Right kidney (tissue), 9 donors: ENCODE measurements at places on chromosomes 13 and 19.

DNA sequence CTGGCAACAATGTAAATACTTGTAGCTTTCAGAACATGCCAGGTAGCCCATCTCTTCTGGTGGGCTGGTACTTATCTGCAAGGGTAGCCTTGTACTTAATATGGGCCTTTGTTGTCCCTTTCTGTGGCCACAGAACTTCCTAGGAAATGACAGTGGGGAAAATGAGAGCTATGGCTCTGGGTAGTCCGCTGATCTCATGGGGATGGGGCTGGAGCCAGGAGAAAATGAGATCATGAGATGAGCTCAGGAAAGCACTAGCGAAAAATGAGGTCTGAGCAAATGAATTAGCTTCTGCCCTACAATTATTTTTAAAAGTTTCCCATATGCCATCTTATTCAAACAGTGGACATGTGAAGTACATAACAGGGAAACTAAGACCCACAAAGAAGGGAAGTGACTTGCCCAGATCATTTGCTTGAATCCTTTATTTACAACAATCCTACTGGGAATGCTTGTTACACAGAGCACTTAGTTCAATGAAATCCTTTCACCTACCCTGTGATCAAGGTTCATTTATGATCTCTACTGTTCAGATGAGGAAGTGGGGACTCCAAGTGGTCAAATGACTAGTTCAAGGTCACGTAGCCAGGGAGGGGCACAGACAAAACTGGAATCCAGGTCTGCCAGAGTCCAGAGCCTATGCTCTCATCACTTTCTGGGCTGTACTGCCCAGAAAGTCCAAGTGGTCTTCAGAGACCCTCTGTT is 87.1 kb downstream of the PTPRS start:
- DNase-seq: no peak

DNA sequence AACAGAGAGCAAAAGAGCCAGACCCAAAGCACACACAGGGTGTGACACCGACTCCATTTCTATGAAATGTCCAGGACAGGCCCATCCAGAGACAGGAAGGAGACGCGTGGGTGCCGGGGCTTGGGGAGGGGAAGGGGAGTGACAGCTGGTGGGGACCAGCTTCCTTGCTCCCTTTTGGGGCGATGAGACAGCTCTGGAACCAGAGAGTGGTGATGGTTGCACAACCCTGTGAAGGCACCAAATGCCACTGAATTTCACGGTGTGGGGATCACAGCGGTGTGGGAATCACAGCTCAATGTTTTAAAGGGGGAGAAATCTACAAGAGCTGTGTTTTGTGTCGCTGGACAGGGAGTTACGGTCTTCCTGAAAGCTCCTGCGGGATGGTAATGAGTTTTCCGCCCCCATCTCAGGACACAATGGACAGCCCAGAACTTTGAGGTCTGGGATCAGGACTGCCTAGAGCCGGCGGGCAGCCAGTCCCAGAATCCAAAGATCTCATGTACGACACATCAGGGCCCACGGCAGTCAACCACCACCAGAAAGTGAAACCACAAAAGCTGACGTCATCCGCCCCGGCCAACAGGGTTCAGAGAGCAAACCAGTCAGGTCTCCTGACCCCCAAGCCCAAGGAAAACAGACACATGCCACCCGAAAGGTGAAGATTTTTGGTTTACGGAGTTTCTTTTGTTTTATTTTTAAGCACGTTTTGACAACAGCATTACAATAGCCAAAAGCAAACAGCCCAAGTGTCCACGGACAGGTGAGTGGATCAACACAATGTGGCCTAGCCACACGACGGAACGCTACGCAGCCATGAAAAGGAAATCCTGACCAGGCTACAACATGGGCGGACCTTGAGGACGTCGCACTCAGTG is 7.3 kb downstream of the SGTA start:
- no peak for DNase-seq

DNA sequence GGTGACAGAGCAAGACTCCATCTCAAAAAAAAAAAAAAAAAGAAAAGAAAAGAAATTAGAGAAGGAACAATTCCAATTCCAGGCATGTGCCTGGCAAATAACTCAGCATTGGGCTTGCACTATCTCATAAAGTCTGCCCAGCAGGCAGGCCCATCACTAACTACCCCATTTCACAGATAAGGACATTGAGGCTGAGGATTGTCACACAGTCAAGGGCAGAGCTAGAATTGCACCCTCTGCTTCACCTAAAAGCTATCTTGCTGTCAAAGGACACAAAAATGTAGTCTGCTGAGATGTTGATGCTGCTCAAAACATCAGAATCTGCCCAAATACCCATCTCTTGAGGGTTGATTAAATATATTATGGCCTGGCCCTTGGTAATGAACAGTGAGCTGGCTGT is 20.7 kb upstream of the COLGALT1 start:
- DNase-seq: no peak

DNA sequence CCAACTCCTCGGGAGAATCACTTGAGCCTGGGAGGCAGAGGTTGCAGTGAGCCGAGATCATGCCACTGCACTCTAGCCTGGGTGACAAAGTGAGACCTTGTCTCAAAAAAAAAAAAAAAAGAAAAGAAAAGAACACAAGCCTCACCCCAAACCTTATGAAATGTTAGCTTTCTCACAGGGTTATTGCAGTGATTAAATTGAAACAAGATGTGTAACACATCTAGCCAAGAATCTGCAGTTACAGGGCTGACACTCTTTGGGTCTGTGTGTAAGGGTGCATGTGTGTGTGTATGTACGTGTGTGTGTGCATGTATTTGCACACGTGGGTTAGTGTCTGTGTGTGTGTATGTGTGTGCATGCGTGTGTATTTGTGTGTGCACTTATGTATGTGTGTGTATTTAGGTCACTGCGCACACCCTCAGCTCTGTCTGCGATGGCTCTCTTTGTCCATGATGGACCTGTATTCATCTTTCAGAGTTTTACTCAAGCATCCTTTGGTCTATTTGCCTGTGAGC is 336.3 kb downstream of the UQCRFS1 start:
- no peak for DNase-seq

DNA sequence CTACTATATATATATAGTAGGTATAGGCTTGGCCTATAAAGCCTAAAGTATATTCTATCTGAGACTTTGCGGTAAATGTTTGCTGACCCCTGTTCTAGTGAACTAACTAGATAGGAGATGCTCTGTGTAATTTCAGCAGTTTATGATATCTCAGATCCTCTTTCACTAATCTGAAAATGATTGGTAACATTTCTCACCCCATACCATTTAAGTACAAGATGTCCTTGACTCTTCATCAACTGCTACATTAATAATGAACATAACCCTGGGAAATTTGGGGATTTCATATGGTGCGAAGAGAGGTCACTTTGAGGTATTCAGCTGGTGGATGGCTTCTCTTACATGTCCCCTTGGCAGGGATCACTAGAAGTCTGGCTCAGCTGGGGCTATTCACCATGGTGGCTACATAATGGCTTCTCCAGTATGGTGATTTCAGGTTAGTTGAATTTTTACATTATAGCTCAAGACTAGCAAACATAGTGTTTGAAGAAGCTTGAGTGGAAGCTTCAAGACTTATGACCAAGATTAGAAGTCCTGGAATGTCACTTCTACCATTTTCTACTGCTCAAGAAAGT is 103.6 kb upstream of the MYCBP2 start:
- DNase-seq: no peak

DNA sequence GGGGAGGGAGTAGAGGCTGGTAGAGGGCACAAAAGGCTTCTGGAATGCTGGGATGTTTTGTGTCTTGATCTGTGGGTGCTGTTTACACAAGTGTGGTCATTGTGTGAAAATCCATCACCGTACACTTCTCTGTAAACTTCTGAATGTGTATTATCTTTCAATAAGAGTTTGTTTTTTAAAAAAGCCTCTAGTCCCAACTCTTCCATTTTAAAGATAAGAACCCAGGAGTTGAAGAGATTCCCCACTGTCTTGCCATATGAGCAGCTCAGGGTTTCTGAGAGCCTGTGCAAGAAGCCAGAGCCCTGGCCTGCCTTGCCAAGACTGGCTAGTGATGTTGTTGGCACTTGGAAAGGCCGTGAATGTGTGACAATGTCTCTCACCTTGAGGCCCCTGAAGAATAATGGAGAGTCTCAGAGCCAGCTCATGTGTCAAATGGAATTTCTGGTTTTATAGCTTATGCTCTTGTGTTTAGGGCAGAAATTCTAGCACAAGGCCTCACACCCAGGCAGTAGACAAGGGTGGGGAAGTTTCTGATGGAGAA is 57.5 kb upstream of the NPAS1 start:
- no peak for DNase-seq

- DNase-seq: peak; percentile 82
Measured at GRCh38 chr19:14363183-14364097, 17.8 kb upstream of the ADGRE5 start.

DNA sequence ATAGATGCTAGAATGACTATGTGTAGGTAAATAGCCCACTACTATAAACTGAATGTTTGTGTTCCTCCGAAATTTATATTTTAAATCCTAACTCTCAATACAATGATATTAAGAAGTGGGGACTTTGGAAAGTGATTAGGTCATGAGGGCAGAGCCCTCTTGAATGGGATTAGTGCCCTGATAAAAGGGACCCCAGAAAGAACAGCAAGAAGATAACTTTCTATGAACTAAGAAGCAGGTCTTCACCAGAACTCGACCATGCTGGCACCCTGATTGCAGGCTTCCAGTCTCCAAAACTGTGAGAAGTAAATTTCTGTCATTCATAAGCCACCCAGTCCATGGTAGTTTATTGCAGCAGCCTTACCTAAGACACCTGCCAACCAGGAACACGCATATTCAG is 33.9 kb downstream of the OXGR1 start:
- DNase-seq: no peak

- DNase-seq: no peak
Measured at GRCh38 chr13:27375686-27376326, 48.6 kb upstream of the GTF3A start.

GRCh38 chr13:25046985-25047511 is 48.9 kb upstream of the PABPC3 start:
- DNase-seq: peak; percentile 72

GRCh38 chr19:51751655-51752054 is at the start of gene FPR1:
TSS of gene FPR1 (minus strand) at chr19:51751878. CDS start at chr19:51746994, 4,884 bp downstream.
- no peak for DNase-seq

DNA sequence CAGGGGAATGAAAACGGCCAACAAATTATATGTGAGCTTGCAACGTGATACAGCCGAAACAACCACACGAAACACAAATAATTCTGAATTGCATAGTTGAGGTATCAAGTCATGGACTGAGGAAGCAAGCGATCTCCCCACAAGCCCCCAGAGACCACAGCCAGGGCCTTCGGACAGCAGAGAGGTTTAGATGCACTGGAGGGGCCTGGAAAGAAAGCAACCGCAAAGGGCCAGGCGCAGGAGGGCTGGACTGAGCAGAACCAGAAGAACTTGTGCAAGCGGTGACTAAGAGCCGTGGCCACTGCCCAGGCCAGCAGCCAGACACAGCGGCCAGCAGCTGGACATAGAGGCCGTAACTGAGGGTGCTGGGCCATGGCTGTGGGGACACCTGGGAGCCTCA is 131.4 kb downstream of the TNFRSF19 start:
- DNase-seq: no peak

DNA sequence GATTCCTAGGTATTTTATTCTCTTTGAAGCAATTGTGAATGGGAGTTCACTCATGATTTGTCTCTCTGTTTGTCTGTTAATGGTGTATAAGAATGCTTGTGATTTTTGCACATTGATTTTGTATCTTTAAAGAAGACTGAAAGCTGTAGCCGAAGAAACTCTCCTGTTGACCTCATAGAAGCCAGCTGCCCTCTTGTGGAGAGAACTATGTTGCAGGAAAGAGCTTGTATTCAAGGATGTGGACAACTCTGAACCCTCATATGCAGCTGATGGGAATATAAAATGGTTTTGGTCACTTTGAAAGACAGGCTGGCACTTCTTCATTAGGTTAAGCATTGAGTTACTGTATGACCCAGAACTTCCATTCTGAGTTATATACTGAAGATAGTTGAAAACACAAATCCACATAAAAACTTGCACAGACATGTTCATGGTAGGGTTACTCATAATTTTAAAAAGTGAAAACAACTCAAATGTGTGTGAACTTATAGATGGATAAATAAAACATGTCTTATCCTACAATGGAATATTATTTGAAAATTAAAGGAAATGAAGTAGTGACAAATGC is 65.8 kb upstream of the SLITRK6 start:
- DNase-seq: no peak

DNA sequence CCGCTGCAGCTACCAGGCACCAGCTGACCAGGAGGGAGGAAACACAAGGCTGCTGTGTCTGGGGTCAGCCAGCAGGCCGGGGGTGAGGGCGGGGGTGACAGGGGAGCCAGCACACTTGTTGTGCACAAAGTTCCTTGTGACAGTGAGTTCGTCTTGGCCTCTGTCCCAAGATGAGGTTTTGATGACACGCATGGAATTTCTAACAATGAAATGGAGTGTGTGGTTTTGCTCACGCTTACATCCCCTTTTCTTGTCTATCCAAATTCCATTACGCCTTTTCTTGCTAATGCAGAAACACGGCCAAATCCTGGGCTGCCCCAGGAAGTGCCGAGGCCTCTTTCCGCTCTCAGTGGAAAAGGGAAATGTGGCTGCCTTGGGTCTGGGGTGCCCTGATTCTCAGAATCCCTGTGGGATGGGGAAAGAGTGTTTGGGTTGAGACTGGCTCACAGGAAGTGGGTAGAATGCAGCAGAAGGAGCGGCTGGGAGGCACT is 73.8 kb downstream of the GADD45B start:
- DNase-seq: no peak
